ENCODE measurements at places on chromosomes 12 and 14.

DNA sequence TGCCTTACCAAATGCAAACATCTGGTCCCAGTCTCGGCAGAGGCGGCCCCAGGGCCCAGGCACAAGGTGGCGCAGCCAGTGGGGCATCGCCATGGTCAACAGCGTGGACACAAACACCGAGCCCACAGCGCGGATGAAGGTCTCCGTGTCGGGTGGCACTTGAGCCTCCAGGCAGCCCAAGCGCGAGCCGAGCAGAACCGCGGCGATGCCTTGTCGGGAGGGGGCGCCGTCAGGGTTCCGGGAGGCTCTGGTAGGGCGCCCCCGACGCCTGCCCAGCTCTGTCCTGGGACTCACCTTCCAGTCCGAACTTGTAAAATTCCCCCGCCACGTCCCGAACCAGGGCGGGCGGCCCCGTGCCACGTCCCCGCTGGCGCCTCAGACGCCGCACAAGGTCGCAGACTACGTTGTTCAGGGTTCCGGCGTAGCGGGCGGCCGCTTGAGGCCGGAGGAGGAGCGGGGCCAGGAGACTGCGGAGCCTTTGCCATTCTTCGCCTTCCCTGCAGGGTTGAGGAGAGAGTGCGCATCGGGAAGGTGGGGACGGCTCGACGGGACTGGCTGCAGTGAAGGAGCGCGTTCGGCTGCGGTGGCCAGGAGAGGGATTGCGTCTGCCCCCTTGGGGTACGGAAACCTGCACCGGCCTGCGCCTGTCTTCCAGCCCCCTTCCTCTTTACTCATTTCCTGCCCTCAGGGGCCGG lies 1.7 kb downstream of the CYP27B1 start:
- peak; percentile 17 for DNase-seq

DNA sequence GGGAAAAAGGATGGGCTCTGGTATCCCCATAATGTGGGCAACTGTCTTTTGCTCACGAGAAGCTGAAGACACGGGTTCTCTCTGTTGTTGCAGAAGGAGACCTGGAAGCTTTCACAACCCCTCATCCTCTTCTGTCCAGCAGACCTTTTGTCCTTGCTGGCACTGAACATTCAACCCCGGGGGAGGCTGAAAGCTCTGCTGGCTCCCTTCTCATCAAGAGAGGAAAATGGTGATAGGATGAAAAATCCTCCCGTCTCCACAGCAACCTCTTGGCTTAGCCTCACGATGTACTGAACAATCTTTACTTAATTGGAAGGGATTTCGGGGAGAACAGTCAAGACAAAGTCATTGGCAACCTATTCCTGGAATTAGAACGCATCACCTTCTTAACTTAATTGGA lies 39.0 kb downstream of the ELK3 start:
- no peak for DNase-seq

DNA sequence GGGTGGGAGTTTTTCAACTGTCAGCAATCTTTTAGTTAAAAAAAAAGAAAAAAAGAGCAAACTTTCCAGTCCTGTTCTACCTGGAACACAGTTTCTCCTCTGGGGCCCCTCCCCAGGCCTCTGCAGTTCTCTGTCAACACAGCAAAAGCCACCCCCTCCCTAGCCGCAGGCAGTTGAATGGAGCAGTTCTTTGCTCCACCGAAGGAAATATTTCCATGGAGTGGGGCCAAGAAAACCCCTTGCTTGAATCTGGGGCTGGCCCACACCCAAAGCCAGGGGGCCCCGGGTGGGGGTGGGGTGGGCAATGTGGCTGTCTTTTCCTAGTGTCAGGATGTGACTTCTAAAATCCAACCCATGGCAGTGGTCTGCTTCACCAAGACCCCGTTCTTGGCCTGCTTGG lies 5.0 kb upstream of the MEG3 start:
- no peak for DNase-seq

GRCh38 chr12:68425998-68426397 lies 93.8 kb upstream of the MDM1 start:
- DNase-seq = peak; percentile 88

GRCh38 chr14:74608959-74609611 lies 3.0 kb downstream of the LTBP2 start:
- peak; percentile 87 for DNase-seq

- DNase-seq = no peak
These were observed 22.7 kb upstream of the TMPO start for GRCh38 chr12:98492580-98493140.

DNA sequence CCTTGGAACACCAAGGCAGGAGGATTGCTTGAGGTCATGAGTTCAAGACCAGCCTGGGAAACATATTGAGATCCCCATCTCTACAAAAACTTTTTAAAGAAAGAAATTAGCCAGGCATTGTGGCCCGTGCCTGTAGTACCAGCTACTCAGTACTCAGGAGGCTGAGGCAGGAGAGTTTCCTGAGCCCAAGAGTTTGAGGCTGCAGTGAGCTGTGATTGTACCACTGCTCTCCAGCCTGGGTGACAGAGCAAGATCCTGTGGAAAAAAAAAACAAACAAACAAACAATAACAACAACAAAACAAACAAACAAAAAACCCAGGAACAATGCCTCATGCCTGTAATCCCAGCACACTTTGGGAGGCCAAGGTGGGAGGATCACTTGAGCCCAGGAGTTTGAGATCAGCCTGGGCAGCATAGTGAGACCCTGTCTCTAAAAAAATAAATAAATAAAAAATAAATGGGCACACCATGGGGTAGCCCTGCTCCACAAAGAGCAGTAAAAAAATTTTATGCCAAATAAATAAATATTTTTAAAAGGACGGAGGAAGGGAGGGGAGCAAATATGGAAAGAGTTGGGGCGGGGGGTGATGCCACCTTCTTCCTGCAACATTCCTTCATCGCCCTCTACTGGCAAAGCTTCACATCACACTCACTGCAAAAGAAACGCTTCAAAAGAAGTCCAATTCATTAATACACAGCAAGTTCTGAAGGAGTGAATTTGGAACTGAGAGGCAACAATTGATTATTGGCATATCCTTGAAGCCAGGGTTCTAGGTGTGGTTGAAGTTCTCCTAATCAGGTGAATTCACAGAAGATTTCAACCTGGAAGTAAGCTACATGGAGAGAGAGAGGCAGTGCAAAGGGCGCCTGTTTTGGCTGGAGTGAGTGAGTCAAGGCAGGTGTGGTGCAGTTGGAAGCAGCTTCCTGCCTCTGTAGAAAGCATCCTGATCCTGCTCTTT lies 8.8 kb upstream of the GNPTAB start:
- peak; percentile 60 for DNase-seq

DNA sequence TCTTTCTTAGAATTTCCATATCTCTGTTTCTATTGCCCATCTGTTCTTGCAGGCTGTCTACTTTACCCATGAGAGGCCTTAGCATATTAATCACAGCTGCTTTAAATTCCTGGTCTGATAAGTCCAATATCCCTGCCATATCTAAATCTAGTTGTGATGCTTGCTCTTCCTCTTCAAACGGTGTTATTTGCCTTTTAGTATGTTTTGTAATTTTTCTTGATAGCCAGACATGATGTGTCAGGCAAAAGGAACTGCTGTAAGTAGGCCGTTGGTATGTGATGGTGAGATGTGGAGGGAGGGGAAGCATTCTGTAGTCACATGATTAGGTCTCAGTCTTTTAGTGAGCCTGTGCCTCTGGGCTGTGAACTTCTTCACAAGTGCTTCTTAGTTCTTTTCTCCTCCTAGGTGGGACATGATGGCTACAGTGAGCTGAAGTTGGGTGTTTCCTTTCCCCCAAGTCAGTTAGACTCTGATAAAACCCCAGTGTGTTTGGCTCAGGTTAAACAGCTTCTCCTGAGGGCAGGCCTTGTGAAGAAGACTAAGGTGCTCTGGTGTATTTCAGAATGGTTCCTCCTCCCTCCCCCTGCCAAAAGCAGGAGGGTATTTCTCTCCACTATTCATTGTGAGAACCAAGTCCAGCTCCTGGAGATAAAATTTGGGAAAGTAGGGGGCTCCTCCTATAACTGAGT lies 195.9 kb upstream of the PARP11 start:
- peak; percentile 31 for DNase-seq

DNA sequence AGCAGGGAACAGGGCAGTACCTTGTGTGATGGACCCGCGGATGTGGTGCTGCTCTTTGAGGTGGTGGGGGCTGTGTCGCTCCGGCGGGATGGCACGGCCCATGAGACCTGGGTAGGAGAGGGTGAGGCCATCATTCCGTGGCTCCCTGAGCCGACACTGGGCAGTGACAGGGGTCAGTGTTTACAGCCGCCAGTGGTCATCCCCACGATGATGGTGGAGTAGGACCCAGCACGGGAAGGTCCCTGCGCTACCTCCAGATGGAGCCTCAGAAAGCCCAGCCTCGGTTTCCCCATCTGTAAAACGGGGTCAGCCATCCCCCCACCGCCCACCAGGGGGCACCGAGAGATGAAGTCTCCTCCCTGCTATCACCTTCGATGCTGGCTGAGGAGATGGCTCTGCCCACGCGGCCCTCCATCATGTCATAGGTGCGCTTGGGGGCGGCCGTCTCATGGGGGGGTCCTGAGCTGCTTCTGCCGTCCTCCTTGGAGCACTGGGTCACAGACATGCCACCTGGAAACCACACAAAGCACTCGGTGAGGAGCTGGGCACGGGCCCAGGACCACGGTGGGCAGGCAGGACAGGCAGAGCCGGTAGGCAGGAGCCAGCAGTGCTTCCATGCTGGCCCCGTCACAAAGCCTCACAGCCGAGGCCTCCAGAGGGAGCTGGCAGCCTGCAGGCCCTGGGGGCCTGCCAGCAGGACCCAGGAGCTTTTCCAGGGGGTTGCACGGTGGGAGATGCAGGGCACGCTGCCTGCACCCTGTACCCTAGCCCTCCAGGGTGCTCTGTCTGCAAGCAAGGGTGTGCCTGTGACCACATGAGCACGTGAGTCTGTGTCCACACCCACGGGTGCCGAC lies 53.1 kb downstream of the RFLNA start:
- no peak for DNase-seq

DNA sequence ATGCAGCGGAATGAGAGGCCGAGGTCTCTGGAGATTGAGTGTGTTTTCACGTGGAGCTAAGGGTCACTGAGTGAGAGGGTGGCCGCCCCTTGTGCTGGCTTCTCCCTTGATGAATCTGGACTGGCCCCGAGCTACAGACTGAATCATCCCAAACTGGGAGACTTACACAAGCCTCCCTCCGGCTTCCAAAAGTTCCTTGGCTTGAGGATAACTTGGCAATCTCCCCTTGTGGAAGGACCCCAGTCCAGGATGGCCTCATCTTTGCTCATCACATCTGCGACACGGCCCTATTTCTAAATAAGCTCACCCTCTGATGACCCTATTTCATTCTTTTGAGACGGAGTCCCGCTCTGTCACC lies 41.5 kb upstream of the FBRSL1 start:
- no peak for DNase-seq

DNA sequence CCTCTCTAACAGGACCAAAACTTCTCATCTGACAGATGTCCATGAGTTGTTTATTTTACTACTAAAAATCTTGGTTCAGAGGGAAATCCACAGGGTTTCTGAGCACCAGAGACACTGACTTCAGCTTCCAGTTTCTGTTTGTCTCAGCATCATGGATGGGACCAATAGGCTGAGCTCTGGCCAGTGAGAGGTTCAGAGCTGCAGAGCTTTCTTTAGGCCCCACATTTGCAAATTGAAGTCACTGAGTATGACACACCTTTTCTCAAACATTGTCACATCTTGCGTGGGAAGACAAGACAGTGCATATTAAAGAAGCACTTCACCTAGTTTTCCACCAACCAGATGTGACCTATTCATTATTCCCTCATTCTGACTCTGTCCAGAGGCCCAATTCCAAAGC lies 45.2 kb downstream of the RDH12 start:
- DNase-seq = no peak

DNA sequence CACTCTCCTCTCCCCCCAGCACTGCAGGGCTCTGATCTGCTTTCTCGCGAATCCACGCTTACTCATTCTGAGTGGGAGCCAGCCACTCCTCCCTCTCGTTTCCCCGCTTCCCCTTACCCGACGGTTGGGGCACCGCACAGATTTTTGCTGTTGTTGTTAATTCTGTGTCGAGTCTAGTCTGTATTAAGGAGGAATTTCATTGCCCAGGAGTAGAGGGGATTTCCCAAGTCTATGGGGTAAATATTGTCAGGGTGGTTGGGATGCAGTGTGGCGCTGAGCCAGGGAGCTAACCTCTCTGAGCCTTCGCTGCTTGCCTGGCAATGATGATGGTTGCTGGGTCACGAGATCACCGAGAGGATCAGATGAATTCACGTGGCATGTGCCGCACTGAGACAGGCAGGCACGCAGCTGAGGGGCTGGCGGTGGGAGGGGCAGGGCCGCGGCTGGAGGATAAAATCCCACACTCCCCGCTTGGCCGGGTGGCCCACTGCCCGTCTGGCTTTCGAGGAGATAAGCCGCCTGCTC lies 18.5 kb downstream of the NCOR2 start:
- peak; percentile 37 for DNase-seq

- no peak for DNase-seq
These were observed 13.3 kb upstream of the TCL1A start for GRCh38 chr14:95727056-95727700.

DNA sequence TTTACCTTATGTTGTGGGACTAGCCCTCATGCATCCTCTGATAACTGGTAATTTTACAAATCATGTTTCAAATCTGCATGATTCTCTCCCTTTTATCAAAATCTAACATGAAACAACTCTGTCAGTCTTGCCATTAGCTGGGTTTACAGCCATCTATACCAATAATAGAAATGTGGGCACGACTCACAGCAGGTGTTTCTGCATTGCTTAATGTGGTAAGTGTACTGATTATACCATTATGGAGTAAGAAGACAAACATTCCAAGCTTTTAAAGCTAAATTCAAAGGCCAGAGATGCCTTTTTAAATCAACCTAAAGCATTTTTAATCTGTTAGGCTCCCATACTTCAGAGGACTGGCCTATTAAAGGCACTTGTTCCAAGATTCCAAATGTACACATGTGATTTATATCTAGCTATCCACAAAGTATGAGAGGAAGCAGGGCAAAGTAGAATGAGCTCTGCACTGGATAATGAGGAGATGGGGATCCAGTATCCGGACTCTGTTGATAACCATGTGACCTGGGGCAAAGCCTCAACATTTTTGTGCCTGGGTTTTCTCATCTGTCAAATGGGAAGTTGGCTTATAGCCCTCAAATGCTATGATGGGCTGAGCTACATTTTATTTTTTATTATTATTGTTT lies 52.3 kb upstream of the FUT8 start:
- no peak for DNase-seq

DNA sequence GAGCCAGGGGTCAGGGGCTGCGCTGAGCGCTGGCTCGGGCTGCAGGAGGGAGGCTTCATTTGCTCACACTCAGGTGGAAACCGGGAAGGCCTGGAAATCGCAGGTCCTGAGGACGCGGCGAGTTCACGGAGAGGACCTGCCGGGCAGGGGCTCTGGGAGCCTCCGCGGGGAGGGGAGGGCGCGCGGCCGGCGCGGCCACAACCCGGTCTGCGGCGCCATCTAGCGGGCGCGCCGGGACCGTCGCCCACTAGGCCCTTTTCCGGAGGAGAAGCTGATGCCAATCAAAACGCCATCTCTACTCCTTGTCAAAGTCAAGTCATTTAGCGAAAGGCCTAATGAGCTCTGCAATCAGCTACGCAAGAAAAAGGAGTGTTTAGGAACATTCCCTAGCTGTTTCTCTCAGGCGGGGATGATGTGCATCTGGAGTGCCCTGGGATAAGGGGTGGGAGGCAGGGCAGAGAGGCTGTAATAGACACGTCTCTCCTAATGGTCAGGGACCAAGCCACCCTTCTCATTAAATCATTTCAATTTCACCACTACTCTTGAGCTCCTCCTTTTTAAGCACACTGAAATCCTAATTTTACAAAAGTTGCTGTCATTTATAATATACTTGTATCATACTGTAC lies 885.8 kb upstream of the TMEM132C start:
- DNase-seq = no peak

All from fibroblast of upper back skin (primary cell).